ENCODE measurements at places on chromosomes 16 and 17.

GRCh38 chr17:5049314-5049841, 14.2 kb upstream of the SLC52A1 start:
- DNase-seq, result no peak

DNA sequence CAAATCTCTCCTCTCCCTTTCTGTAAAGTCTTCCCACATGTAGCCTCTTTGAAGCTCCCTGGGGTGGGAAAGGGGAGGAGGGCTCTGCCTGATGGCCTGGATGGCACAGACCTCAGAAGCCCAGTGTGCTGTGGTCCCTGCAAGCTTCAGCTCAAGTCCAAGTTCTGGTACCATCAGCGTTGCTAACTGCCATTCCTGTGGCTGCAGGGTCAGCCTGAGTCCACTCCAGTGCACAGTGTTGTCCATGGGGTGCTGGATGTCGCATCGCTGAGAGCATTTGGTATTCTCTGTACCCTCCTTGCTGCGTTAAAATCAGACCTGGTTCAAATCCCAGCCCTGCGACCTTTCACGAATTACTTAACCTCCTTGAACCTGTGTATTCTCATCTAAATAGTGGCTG, 105.1 kb downstream of the RAB11FIP4 start:
- no peak for DNase-seq

GRCh38 chr17:79295307-79295706, 220.7 kb downstream of the ENGASE start:
- DNase-seq, result no peak

DNA sequence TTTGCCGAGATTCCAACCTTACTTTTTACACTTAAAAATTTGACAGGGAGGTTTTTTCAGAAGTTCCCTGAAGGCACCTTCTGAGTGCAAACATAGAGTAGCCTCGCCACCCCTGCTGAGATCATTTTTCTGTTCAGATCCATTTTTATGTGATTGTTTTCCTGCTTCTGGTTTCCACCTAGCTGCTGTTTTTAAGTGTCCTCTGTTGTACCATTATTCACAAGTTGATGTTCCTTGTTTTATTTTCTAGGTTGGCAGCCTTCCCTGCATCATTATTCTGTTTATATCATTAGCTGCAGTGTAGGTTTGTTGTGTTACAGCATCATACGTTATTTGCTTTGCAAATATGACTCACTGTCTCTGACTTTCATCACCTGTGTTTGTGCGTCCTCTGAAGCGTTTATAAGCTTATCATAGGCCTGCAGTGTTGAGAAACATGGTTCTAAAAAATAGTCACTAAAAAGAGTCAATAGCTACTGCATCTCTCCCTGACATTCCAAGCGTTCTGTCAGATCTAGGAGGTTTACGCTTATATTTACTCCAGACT, 116.9 kb upstream of the CLEC3A start:
- no peak for DNase-seq

DNA sequence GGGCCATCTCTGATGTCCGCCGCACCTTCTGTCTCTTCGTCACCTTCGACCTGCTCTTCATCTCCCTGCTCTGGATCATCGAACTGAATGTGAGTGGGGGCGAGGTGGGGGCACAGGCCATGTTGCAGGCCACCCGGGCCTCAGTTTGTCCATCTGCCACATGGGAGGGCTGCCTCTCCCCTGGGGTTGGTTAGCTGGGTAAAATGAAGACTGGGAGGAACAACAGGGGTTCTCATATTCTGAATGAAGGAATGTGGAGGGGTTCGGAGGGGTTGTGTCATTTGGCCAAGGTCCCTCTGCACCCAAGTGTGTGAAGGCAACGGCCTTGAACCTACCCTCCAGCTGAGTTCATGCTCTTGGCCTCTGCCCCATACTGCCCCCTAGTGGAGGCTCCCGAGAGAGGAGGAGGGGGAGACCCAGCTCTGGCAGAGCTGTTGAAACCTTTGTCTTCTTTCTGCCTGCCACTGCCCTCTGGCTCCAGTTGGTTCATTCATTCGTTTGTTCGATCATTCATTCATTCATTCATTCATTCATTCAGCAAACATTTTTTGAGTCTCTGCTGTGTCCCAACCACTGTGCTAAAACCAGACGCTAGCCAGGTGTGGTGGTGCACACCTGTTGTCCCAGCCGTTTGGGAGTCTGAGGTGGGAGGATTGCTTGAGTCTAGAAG, 11.4 kb upstream of the TCAP start:
- DNase-seq, result no peak

- DNase-seq, result no peak
Observed at GRCh38 chr16:86227801-86228200, 282.5 kb upstream of the FOXF1 start.
